ENCODE measurements at places on chromosomes 1 and 21.

- DNase-seq, result no peak
Measured at GRCh38 chr21:34733852-34734251, 65.1 kb downstream of the CLIC6 start.

- no peak for DNase-seq
Measured at GRCh38 chr1:106603616-106604015, 452.9 kb upstream of the PRMT6 start.

GRCh38 chr1:8116894-8117264 lies 90.8 kb upstream of the ERRFI1 start:
- no peak for DNase-seq

DNA sequence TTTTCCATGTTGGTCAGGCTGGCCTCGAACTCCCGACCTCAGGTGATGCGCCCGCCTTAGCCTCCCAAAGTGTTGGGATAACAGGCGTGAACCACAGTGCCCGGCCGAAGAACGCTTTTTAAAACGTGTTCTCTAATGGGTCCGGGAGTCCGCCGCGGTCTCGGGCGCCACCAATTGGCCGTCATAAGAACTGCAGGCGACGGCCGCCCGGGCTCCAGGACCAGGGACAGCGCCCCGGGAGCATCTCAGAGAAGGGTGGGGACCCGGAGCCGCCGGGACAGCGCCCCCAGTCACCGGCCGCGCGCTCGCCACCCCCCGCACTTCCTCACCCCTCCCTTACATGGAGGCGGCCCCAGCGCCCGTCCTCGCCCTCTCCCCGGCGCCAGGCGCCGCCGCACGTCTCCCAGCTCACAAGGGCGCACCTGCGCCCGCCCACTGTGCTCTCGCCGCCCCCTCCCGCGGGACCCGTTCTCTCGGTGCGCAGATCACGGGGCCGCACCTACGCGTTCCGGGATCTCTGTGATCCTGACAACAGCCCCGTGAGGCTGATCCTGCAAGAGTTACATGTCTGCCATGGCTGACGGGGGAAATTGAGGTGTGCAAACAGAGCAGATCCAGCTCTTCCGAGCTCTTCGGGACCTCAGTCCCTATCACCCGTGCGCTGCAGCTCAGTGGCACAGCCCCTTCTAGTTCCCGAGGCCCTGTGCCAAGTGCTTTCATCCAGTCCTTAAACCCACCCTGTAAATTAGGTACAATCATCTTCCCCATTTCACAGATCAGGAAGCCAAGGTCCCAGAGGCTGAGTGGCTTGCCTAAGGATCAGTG lies 9.8 kb downstream of the RAP1GAP start:
- DNase-seq, result peak; percentile 40

GRCh38 chr1:228652116-228652515 lies 83.2 kb upstream of the RHOU start:
- DNase-seq, result no peak

- no peak for DNase-seq
Measured at GRCh38 chr1:201149400-201149799, 4.9 kb downstream of the TMEM9 start.

GRCh38 chr21:45898781-45899180 lies 82.8 kb upstream of the COL6A1 start:
- DNase-seq, result no peak

- no peak for DNase-seq
Measured at GRCh38 chr1:16048573-16049189, 5.1 kb downstream of the CLCNKB start.

GRCh38 chr1:200908191-200908868 lies 13.6 kb downstream of the INAVA start:
- DNase-seq, result no peak

DNA sequence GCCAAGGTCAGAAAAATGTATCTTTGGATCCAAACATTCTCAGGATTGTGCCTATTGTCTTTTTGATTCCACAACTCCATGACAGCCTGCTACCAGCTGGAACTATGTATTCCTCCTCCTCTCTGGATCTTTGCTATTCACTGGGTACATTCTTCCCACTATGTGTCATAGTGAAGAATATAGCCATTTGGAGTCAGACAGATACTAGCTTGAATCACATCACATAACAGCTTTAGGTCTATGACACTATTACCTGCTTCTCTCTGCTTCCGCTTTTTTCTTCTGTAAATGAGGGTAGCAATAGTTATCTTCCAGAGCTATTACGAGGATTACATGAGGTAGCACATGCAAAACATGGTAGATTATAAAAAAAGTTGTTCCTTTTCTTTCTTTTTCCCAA lies 5.4 kb upstream of the EXO1 start:
- no peak for DNase-seq

DNA sequence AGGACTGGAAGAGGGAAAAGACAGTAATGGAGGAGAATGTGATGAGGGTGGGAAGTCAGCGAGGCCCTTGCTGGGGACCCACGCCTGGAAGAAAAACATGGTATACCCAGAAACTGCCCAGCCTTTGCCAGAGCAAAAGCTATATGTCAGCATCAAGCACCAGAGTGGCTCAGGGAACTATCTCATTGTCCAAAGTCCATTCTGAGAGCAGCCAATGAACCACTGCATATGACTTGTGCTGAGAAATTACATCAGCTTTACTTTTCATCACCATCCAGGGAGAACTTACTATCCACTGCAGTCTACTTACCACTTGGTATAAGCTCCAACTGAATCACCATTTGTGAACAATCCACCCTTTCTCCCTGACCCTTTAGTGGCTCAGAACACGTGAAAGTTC lies 148.1 kb downstream of the TTLL7 start:
- no peak for DNase-seq

- DNase-seq, result no peak
Measured at GRCh38 chr1:223466151-223466550, 72.9 kb downstream of the CCDC185 start.

Data from NCI-H1417 treated with DMSO at 0.1 percent for 48 hours (cell line).